Left renal pelvis (tissue), 4 donors: ENCODE measurements at places on chromosomes 4 and X. TPM values are rescaled to one million over a fixed set of nuclear protein-coding genes. Genes with fewer than 3 reads are reported as not detected.

- peak; percentile 6 for DNase-seq
Observed at GRCh38 chr4:108611365-108611764, 9.0 kb upstream of the RPL34 start.

DNA sequence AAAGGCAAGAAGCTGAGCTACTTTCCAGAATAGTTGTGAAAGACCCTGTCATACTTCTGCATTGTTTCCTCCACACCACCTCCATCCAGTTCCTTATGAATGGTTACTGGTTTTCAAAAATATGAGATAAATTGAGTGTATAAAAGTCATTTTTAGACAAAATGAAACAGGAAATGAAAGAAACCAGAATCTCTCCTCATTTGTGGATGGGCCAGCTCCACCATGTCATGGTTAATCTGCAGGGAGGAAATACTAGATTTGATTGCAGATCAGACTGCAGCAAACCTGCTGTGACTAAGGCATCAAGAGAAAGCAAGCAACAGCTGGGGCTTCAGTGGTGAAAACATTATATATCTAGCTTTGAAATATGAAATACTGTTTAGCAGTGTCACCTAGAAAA is 23.8 kb downstream of the F9 start:
- DNase-seq: no peak

DNA sequence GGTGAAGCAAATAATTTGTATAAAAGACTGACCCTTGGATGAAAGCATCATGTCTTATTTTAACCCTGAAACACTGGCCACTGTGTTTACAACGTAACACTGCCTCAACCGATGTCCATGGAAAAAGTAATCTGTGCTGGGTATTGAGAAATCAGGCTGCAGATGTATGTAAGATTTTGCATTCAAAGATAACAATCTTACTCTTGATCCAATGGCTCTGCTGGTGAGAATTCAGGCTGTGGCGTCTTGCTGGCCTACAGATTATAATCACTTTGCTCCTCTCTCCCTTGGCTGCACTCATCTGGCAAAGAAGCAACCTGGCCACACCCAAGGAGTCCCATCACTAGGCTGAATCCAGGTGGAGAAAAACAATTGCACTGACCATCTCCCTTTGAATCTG is 7.5 kb downstream of the ADGRA3 start:
- no peak for DNase-seq

DNA sequence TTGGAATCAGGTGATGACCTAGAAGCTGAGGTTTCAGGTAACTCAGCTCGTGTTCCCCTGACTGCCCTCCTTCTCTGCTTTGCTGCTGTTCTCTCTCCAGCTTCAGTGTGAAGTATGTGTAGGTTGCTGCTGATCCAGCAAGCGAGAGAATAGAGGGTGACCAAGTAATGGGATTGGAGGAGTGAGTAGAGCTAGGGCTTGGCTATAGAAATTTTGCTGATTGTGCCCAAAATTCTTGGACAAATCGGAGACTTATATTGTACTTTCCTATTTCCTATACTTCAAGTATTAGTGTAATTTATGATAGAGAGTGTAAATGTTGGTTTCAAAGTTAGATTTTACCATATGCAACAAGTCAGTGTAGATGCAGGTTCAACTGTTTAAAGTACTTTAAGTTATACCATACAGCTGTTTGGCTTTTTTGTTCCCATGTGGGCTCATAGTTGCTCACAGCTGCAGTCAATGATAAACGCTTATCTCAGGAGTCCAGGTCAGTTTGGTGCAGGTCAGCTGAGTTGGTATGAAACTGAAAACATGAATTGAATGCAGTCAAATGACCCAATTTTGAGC is 48.0 kb downstream of the RAPGEF2 start:
- DNase-seq: no peak

GRCh38 chr4:140935254-140935653 is 179.1 kb upstream of the TBC1D9 start:
- peak; percentile 58 for DNase-seq

DNA sequence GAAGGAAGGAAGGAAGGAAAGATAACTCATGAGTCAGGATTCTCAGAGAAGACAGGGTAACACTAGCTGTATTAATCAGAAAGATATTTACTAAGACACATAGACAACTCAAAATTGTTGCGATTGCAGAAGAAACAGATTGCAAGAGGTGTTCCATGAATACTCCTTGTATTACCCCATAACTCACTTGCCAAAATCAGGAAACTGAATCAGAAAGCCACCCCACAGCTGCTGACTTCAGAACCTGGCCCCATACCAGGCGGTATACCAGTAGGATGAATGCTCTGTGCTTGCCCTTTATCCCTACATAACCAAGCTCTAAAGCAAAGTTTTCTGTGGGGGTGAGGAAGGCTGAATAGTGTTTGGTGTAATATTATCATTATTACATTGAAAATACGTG is 468.5 kb downstream of the IQCM start:
- no peak for DNase-seq

- DNase-seq: no peak
Observed at GRCh38 chrX:70253377-70254062, 6.5 kb downstream of the P2RY4 start.

DNA sequence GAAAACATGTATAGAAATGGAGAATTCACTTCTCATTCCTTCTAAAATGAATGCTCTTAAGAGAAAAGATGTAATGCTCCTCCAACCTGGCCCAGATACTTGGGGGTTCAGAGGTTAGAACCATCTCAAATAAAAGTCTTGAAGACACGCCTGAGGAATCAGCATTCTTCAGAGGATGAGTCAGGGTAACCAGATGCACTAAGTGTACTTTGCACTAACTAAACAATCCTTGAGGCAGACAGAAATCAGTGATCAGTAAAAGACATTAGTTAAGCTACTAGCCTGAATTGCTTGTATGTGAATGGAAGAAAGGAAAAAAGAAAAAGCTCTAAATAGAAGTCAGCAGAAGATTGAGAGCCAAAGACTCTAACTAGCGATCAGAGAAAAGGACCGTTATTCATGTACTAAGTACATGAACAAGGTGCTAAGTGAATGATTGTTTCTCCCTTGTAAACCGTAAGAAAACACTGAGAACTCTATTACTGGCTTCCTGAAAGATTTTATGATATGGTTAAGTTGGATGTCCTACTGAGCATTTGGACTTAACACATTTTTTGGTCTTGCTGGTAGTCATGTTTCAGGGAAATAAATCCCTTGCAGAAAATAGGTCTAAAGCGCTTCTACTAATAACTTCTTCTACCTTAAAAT is 738.3 kb downstream of the STPG2 start:
- no peak for DNase-seq

GRCh38 chrX:261167-261918 is 19.8 kb upstream of the PLCXD1 start:
- no peak for DNase-seq

DNA sequence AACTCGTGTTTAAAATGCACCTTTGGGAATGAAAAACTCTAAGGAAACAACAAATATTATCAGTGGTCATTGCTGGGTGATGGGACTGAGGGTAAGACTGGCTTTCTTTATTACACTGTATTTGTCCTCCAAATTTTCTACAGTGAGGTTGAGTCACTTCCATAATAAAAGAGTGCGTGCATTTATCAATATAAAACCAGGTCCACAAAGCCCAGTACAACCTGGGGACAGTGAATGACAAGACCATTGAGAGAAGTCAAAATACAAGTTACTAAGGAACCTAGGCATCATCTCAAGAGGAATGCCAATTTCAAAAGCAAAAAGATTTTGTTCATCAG is 76.4 kb downstream of the MAGED4 start:
- no peak for DNase-seq

GRCh38 chrX:11341274-11342201 is 48.3 kb downstream of the AMELX start:
- DNase-seq: no peak

DNA sequence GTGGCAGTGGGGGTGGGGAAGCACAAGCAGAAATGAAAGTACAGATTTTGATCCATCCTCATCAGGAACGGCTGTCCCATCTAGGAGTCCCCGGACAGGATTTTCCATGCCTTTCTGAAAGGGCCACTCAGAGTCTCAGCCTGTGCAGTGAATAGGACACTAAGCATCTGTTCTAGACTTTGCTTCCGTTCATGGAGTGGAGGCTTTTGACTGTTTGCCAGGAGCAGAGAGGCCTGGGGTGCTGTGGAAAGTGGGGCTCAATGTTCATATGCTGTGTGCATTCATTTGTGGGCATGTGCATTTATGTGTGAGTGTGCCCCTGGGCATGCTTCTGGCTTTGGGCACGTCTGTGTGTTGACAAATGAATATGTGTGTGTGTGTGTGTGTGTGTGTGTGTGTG is 25.6 kb upstream of the MAMLD1 start:
- DNase-seq: no peak

DNA sequence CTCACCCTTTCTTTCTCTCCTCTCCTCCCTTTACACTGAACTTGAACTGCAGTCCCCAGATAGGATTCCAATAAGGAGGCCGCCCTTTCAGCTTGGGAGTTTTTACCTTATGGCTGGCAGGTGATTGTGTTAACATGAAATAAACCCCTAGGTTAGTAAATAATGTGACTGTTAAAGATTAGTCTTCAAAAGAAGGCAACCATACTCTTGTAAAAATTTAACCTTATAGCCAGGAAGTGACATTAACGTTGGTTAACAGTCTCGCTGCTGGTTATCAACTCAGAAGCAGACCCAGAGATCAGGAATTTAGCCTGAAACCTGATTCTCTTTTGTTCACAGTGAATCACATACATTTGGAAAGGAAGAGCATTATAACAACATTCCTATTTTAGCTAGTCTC is 15.2 kb downstream of the FHDC1 start:
- no peak for DNase-seq

GRCh38 chrX:128582036-128582435 is 529.8 kb upstream of the ACTRT1 start:
- no peak for DNase-seq

DNA sequence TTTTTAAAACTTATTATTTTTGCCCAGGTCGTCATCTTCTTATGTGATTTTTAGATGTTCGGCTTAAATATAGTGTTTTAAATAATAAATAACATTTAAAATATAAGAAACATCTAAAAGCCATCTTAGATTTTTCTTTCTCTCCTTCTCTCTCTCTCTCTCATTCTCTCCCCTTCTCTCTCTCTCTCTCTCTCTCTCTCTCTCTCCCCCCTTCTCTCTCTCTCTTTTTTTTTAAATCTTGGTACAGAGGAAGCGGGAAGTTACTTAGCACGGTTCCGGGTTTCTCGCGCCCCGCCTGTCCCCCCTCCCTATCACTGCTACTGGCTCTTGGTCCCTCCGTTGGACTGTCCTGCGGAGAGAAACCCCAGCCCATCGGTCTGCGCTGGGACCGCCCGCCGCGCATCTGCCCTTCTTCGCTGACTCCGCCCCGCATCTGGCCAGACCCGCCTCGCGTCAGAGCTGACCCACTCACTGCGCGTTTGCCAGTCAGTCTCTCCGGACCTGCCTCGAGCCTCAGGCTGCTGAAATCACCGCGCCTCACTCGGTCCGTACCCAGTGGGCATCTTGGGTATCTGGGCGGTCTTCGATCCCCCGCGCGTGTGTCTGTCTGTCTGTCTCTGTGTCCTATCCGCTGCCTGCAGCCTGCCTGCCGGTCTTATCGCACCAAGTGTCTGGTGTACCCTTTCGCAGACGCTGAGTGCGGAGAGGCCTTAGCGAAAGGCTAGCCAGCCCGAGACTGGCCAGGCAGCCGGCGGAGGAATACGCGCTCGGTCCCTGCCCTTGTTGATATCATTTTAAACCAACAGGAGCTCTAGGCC is at the start of gene PABPC5:
Gene PABPC5 (plus strand): TSS at position 489 of the 818 bp plus-strand sequence. CDS start 739 bp downstream, outside the sequence.
- peak; percentile 59 for DNase-seq

DNA sequence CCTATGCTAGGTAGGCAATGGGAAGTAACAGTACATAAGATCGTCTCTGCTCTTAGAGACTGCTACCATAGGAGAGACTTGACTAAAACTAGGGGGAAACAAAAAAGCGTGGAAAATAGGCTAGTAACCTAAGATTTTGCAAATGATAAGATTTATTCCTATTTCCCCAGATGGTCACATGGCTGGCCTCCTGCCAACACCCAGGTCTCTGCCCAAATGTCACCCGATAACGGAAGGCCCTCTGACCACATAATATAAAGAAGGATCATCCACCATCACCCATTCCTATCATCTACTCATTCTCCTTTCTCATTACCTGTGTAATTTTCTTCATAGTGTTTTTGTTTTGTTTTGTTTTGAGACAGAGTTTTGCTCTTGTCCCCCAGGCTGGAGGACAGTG is 4.7 kb downstream of the LAMP2 start:
- no peak for DNase-seq

DNA sequence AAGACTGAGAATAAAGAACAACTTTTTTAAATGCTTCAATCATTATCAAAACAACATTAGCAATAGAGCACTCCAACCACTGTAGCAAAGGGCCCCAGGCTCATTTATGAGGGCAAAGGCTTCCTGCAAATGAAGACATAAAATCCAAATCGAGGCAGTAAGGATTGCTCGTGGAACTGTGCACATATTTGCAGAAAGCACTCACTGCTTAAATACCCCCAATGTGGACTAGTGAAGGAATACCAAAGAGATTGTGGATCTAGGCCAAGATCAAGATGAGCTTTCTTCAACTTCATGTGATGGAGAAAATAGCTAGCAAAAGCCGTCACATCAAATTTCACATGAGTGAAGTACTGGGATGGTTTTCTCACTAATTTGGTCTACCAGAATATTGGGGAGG is 35.2 kb downstream of the GPC3 start:
- DNase-seq: no peak

DNA sequence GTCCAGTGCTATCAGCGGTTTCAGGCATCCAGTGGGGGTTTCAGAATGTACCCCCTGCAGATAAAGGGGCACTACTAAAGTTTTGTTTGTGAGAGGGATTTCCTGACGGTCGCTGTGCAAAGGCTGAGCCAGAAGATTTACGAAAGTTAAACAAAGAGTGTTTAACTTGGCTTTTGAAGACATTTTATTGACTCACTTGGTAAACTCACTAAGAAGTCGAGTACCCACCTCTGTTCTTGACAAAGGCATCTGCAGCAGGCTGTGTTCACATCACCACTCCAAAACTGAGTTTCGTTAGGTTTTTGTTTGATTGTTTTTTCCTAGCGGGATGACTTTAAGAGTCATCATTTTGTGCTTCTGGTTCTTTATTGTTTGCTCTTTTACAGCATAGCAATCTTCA is 143.9 kb upstream of the TBL1X start:
- DNase-seq: no peak

GRCh38 chrX:109920325-109920724 is 82.6 kb upstream of the TMEM164 start:
- no peak for DNase-seq

- DNase-seq: no peak
Observed at GRCh38 chr4:7197910-7198309, 5.6 kb downstream of the SORCS2 start.

DNA sequence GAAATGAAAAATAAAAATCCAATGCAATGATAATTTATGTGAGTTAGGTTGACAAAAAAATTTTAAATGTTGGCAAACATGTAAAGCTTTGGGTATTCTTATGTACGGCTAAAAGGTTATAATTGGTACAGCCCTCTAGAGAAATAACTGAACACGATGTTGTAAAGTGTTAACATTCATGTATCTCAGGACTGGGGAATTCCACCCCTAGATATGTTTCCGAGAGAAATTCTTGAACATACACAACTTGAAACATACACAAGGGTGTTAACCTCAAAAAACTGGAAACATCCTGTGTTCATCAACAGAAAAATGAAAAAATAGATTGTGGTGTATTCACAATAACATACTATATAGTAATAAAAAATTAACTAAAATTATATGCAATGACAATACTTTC is 91.8 kb downstream of the CHM start:
- DNase-seq: no peak

The PAGE2B gene
- polyA plus RNA-seq: not detected

The BMPR1B gene
- 6.7 TPM for polyA plus RNA-seq

The CT55 gene
- polyA plus RNA-seq: 0.19 TPM

The MCF2 gene
- 1.7 TPM for polyA plus RNA-seq

The TRPC5OS gene
- 0.21 TPM for polyA plus RNA-seq

The CFP gene
- 1.3 TPM for polyA plus RNA-seq

The USP17L24 gene
- polyA plus RNA-seq: not detected

The CENPVL1 gene
- polyA plus RNA-seq: 0.34 TPM

The MEPE gene
- not detected for polyA plus RNA-seq
